Activated T-cell treated with anti-CD3 and anti-CD28 coated beads for 1 hour (primary cell): ENCODE measurements at places on chromosomes 3 and 15.

- DNase-seq = no peak
Measured at GRCh38 chr3:190433626-190434025, 16.1 kb downstream of the TMEM207 start.

- DNase-seq = no peak
Measured at GRCh38 chr3:18007980-18008379, 265.5 kb upstream of the TBC1D5 start.

DNA sequence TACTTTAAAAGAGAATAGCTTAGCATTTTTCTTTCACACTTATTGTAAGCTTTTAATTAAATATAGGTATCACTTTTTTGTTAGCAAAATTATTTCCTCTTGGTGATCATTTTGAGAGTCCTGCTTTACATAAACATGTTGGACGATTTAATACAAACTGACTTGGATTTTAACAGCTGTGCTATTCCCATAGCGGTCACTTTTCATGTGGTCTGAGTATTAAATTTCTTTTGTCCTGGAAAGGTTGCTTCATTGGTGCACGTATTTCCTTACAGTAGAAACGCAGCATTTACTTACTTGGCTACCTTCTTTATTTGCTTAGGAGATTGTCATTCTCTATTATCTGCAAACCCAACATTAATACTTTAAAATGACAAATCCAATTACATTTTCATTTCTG lies 109.4 kb downstream of the ATG7 start:
- DNase-seq = no peak

GRCh38 chr15:73476704-73477216 lies 33.8 kb downstream of the REC114 start:
- no peak for DNase-seq

DNA sequence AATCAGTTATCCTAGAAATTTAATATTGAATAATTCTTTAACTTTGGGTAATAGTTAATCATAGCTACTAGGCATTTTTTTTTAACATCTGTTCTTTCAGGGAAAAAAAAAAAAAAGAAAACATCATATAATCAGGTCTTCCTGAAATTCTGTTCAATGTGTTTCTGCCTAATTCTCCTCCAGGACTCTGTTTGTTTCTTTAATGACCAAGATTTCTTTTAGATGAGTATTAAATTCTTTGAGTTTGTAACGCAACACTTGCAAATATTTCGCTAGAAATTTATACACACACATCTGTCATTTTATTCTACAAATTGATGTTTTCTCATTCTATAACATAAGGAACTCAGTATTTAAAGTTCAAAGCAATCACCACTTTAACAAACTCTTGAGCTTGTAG lies 56.7 kb downstream of the ALCAM start:
- no peak for DNase-seq

- no peak for DNase-seq
Measured at GRCh38 chr3:182384221-182384620, 409.1 kb upstream of the ATP11B start.

DNA sequence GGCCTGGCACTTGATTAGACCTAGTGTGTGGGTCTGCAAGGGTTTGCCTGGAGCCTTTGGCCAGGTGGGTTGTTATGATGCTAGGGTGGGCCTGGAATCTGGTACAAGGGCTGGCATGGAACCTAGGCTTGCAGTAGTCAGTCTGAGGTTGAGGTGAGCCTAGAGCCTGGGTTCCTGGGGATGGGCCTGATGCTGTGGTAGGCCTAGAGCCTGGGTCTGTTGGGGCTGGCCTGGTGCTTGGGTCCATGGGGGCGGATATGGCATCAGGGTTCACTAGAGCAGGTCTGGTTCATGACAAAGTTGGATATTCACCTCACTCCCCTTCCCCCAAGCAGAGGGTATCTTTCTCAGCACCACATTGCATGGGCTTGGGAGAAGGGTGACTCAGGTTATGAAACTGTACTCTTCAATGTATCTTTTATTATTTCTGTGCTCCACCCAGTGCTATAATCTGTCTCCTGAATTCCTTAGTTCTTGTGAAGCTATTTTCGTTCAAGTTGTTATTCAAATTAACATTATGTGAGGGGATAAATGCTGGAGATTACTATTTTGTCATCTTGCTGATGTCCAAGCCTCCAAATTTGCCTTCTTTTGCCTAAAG lies 274.4 kb downstream of the NFKBIZ start:
- no peak for DNase-seq

DNA sequence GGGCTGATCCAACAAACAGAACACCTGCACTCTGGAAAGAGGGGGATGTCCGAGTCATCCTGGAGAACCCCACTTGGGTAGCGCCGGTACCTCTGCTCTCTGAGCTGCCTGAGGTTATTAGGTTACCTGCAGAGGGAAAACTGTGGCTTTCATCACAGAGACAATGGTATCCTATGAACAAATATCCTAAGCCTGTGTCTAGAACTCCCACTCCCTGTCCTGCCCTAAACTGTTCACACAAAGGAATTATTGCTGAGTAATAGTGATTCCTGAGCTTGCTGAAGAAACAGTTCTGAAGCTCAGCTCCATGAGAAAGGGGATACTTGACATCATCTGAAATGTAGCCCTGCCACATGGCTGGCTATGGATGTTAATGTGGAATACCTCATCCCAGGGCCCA lies 31.9 kb upstream of the WNT5A start:
- DNase-seq = no peak

DNA sequence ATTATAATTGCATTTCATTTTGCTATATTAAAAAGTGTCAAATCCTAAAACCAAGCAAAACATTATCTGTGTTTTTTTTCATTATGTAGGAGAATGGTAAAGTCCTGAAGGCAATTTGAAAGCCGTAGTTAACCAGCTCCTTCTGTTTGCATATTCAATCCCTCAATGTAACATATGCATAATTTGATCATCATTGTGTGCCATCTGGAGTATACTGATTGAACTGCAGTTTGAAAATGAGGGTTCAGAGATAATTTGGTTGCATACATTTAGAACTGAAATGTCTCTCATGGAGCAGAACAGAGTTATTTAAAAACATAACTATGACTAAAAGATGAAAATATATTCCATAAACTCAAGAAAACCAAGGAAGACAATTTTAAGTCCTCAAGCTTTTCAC lies 518.6 kb downstream of the GBE1 start:
- no peak for DNase-seq

DNA sequence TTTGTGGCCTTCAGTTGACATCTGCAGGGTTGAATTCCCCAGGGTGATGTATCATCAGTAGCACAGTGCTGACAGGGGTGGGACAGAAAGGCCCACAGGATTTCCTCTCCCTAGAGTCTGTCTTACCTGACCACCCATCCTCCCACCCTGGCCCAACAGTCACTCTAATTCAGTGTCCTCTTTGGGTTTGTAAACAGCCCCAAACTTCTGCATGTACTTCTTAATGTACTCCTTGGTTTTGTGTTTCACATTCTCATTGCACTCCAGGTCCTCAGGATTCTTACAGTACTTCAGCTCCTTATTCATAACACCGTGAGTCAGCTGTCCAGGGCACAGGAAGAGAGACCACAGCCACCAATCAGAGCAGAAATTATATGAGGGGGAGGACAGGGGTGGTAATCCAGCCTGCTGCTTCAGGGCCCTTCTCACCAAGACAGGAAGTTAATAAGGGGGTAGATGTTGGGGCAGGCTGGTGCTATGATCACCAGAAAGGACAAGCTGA lies 37.5 kb downstream of the NBEAL2 start:
- DNase-seq = no peak

- no peak for DNase-seq
Measured at GRCh38 chr3:148757238-148758215, 59.8 kb downstream of the AGTR1 start.

DNA sequence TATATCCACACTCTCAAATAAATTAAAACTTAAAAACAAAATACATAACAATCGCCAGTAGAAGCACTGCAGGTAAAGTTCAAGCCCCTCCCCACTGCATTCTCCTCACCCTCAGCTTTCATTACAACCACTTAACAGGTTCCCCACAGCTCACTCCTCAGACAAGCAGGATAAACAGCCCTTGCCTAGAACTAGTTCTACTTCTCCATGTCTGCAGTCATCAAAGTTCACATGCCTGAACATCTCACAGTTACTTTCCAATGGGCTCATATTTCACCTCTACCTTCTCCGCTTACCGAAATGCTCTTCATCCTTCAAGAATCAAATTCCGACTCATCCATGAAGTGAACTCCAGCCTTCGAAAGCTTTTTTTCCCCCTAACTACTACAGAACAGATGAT lies 4.1 kb downstream of the YEATS2 start:
- DNase-seq = no peak

DNA sequence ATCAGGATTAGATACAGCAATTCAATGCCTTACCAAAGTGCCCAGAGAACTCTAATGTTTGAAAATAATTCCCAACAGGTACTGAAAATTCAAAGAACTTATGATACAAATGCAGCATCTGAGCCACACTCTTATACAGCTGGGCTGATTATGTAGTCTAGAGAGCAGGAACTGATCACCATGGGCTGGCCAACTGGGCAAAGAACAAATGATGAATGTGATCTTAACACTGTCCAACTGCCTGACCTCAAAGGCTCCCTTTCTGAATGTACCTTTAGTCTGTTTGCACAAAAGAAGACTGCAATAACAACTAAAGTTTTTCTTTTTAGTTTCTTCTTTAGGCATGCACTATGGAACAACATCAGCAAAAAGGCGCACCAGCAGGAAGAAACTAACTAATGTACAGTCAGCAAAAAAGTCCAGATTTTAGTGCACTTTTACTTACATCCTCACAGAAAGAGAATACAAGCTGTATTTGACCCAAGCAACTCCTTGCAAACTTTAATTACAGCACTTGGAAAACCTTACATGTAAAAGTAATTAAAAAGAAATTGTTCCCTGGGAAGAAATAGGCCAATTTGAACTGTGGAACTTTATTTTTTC lies 1095.1 kb downstream of the IGSF11 start:
- DNase-seq = no peak

DNA sequence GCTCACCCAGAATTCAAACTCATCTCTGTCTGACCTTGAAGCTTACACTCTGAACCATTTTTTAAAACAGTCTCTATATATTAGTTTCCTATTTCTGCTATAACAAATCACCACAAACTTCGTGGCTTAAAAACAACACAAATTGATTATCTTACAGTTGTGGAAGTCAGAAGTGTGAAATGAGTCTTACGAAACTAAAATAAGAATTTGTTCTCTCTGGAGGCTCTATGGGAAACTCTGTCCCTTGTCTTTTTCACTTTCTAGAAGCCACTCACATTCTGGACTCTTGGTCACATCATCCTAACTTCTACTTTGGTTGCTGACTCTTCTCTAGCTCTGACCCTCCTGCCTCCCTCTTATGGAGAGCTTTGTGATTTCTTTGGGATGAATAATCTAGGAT lies 429.3 kb upstream of the THBS1 start:
- no peak for DNase-seq

- no peak for DNase-seq
Measured at GRCh38 chr15:86630946-86631345, 551.3 kb downstream of the AGBL1 start.

DNA sequence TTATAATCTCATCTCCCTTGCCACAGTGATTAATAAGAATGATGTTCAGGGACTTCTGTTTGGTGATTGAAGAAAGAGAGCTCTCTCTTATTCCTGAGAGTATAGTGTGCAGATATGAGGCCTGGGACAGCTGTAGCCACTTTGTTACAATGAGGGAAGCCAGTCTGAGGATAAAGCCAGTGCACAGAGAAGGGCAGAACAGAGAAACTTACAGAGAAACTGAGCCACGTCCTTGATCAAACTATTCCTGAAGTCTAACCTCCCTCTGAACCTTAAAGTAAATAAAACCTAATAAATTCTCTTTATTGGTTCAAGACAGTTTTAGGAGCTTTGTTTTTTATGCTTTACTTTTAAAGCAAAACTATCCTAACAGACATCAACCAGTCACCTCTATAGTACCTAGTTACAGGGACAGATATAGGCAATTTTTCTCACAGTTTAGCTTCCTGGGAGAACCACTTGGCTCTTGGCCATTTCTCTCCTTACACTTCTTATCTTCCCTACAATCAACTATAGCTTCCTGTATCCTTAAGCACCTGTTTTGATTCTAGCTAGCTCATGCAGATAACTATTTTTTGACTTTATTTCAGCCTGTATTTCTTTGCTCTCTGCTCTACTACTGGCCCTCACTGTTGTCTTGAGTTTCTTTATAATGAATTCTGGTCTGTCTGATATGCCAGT lies 284.4 kb downstream of the SHQ1 start:
- no peak for DNase-seq

DNA sequence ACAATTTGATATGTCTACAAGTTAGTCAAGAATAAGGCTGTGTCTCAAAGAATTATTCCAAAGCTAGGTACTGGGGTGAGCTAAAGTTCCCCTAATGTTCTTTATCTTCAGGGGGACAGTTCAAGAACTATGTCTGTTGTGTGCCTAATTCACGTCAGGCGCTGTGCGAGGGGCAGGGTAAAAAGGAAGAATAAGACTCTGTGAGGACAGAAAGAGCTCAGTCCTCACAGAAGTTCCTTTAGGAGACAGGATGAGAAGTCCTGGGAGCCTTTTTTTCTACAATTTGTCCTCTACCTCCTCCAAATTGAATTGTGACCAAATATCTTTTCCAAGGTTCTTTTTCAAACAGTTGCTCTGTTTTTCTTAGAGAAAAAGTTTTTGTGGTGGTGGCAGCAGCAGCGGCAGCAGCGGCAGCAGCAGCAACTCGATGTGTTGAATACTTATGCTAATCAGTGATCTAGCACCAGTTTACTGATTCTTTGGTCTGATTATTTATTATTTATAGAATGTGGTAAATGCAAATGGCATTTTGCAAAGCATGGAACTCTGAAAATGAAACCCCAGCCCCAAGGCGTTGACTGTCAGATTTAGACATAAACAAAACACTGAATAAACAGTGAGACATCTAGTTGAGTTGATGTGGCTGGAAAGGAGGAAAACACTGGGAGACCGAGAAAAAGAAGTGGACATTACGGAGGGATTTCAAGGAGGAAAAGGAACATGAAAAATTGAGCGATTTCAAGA lies 88.6 kb downstream of the GTPBP8 start:
- DNase-seq = no peak

GRCh38 chr3:19070325-19070724 lies 78.0 kb upstream of the KCNH8 start:
- no peak for DNase-seq

- DNase-seq = no peak
Measured at GRCh38 chr3:188168186-188168585, 14.2 kb downstream of the LPP start.

- no peak for DNase-seq
Measured at GRCh38 chr3:130839813-130840212, 54.1 kb upstream of the ATP2C1 start.

GRCh38 chr3:169694117-169694516 lies 30.6 kb upstream of the MECOM start:
- DNase-seq = no peak

GRCh38 chr3:140093742-140094141 lies 158.8 kb downstream of the CLSTN2 start:
- DNase-seq = no peak

GRCh38 chr3:124976383-124976782 lies 41.8 kb upstream of the MUC13 start:
- DNase-seq = no peak

- no peak for DNase-seq
Measured at GRCh38 chr3:119595639-119596334, 1.9 kb upstream of the PLA1A start.

- no peak for DNase-seq
Measured at GRCh38 chr15:26166429-26166828, 303.3 kb upstream of the ATP10A start.
